Activated T-helper 1 cell treated with anti-CD3 and anti-CD28 coated beads, Interleukin-2, amount 50 U/mL, for 16 hours (primary cell): ENCODE measurements at places on chromosomes 12 and 14.

DNA sequence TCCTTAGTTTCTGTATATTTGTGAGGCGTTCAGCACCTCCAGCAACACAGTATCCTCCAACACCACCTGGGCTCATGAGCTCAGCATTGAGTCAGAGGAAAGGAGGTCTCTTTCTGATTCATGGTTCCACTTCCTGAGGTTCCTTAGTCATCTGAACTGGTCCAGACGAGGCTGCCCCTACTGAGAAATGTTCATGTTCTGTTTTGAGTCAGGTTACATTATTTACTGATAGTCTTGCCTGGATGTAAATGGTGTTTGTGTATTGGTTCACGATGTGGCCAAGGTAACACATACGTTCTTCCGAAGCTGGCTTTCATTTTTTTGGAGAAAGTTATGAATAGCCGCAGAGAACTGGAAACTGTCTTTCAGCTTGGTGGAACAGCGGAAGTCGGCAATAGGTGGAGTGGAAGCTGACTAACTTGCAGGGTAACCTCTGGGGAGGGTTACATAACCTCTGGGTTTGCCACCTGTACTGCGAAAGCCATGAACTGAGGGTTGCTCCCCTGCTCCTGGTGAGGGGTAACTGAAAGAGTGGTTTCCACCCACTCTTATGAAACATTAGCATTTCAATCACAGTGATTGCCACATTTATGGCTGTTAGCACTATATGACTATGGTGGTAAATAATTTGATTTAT, 42.2 kb upstream of the MANSC4 start:
- peak; percentile 12 for DNase-seq

DNA sequence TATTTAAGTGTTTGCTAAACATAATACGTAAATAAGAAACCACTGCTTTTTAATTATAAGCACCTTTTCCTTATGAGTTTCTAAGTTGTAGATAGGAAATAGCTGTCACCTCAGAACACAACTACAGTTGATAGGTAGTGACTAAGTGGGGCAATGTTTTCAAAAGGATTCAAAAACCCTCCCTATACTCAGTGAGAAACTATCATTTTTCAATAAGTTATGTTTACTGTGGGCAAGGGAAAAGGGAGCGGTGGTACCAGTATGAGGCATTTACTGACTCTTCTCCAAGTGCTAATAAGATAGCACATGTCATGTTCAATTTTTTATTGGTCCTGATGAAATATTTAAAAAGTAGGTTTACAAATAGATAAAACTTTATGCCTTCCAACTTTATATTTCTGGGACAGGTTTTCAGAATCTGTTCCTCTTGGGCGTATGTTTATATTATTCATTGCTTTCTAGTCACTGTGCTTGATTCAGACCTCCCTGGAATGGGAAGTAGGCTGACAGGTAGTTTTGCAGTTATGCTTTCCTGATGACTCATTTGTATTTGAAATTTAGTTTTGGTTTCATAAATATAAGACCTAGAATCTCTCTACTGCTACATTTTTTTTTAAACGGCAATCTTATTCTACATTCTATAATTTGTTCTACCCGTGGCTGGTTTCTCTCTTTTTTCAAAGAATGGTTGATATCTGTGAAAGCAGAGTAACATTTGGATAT, 153.1 kb downstream of the TMEM117 start:
- DNase-seq: no peak

DNA sequence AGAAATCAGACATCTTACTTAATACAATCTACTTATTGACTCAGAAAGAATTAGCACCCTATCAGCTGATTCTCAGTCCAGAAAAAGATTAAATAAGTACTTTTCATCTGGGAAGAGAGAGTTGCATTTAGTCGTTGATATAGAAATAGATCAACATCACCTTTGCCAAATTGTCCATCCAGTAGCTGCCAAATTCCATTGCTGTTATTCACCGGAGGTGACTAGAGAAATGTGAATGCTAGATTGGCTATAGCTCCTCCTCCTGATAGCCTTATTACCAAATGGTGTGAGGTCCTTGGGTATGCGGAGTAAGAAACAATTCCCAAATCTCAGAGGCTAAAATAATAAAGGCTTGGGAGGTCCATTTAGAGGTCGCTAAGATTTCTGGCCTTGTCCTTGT, 723.3 kb upstream of the FLRT2 start:
- DNase-seq: no peak

GRCh38 chr14:98112194-98112780, 1159.7 kb downstream of the BCL11B start:
- DNase-seq: no peak

DNA sequence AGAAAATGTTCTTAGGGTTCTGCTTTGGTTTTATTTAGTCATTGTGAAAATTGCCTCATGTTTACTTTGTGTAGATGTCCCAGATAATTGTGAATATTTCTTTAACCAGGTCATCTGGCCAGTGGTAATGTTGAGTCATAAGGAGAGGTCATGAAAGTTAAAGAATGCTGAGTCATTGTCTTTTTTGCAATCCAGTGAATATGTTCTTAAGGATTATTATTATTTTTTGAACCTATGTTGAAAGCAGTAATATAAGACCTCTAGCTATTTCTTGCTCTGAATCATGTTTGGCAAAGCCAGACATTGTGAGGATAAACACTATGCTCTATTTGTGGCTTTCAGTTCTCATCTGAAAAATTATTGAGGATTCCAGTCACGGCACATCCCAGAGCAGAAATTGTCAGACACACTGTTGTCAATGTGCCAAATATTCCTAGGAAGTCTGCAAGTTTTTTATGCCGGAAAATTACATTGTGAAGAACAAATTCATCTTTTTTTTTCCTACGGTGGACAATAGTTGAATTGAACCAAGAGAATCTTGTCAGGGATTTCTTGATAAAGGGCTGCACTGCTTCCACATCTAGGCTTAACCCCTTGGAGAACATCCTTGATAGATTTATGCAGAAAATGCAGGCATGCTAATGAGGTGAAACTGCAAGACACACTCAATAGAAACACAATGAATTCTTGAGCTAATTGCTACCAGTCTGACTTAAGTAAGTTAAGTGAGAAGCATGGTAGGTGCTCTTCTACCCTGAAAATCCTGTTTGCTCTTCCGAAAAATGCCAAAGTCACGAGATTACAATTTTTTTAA, 369.6 kb downstream of the ATP23 start:
- no peak for DNase-seq

DNA sequence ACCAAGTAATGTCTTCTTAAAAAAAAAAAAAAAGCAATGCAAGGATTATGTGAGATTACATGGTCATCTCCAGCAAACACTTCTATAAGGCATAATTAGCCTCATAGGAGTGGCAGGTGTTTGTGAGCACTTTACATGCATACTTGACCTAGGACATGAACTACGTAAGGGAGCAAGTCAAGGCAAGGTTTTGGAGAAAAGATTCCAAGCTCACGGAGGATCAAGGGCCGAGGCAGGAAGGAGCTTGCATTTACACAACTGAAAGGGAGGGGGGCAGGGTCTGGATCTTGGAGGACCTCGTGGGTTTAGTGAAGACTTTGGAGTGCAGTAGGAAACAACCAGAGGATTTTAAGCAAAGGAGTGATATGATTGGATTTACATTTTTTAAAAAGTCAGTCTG, 112.5 kb downstream of the CCER1 start:
- DNase-seq: no peak
